Activated CD4-positive, alpha-beta T cell treated with anti-CD3 and anti-CD28 coated beads, Interleukin-10, Interleukin-2, amounts not matched to agents 100 ng/mL and 50 ng/mL, durations not matched to agents 16 hours and 8 hours (primary cell): ENCODE measurements at places on chromosomes 13 and 19.

- no peak for DNase-seq
Measured at GRCh38 chr13:106361621-106362020, 173.8 kb downstream of the EFNB2 start.

GRCh38 chr13:40770934-40771618 lies at the start of gene MRPS31:
MRPS31 (minus strand) TSS chr13:40771190; CDS start chr13:40771136, 54 bp downstream.
- peak; percentile 97 for DNase-seq

DNA sequence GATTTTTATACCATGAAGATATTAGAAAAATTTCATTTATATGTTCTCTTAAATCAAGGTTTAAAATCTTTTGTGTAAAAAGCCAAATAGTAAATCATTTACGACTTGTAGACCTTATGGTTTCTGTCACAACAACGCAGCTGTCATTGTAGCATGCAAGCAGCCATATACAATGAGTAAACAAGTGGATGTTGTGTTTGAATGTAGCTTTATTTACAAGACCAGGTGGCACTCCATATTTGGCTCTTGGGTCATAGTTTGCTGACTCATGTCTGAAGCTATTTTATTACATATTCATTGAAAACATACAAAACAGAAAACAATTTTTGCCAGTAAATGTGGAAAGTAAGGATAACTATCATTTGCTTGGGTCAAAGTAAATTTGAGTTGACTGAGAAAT lies 930.8 kb downstream of the SLITRK5 start:
- no peak for DNase-seq

- no peak for DNase-seq
Measured at GRCh38 chr19:23571175-23571574, 115.8 kb downstream of the ZNF675 start.

- no peak for DNase-seq
Measured at GRCh38 chr13:58318495-58319167, 687.1 kb downstream of the PCDH17 start.

- DNase-seq = no peak
Measured at GRCh38 chr13:83732755-83733154, 149.5 kb downstream of the SLITRK1 start.

DNA sequence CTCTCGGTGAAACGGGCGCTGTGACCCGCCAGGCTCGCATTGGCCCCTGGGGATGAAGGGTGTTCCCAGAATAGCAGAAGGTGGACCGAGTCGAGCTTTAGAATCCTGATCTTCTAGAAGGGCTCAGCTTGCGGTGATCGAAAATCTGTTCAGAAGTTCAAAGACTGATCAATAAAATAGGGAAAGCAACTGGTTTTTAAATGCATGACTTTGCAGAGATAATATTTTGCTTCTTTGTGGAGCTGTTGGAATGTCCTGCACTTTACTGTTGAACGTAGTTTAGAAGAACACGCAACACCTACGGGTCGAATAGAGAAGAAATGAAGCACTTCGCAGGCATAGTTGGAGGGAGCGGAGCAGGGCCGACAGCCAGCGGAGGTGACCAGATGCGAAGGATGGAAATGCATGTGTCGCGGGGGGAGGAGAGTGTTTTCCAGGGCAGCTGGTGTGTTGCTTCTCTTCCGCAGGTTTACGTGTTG lies 766 bp downstream of the CEBPG start:
- peak; percentile 26 for DNase-seq

DNA sequence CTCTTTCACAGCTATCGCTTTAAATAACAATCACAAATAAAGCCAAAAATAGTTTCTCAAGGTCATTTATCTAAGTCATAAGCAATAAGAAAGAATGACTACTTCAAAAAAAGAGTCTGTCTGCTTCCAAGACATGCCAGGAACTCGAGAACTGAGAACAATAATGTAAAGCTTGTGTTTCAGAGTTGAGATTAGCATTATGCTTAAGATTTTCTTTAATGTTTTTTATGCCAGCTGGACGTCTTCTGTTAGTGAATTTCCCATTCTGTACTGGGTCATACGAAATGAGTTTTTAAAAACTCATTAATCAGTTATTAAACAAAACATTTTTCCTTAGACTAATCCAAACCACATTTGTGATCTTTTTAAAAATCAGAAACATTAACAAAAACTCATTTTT lies 3.2 kb upstream of the SPRYD7 start:
- no peak for DNase-seq

- no peak for DNase-seq
Measured at GRCh38 chr13:72998012-72998411, 60.8 kb upstream of the KLF5 start.

DNA sequence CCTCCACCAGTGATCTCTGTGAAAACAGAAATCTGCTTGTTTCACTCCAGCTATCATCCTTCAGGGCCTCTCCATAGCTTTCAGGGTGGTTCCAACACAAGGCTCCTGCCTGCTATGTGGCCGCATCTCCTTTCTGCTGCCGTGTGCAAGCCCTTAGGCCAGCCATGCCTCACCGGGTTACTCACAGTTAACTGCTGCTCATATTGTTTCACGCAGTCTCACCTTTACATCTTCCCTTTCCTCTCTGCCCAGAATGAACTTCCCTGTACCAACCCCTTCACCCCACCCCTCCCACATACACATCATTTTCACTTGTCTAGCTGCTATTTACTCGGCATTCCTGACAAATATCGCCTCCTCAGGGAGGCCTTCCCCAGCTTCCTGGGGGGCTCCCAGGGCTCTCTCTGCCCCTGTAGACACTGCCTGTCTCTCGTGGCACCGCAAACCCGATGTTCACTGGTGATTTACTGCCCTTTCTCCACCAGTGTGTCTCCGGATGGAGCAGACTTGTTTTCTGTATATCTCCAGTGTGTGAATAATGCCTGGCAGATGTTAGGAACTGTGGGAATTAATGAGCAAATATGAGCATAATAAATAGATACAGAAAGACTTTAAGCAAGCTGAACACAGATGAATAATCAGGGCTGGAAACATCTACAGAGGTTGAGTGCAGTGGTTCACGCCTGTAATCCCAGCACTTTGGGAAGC lies 39.3 kb upstream of the GPR183 start:
- DNase-seq = no peak

DNA sequence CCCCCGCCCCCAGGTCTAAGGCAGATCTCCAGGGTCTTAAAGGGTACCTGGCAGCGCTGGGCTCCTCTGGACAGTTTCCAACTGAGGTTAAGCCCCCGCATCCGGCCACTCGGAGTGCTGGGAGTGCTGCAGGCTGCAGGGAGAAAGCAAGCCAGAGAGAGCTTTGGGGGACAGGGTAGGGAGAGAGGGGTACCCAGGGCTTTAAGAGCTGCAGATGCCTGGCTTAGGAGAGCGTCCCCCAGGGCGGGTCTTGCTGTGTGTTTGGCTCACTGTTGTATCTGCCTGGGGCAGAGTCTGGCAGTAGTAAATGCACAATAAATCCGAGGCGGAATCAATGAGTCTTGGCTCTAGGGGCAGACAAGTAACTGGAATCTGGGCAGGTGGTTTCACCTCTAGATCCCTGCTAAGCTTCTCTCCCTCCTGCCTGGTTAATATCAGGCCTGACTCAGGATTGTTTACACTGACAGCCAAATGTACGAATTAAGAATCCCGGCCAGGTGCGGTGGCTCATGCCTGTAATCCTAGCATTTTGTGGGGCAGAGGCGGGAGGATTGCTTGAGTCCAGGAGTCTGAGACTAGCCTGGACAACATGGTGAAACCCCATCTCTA lies 798 bp upstream of the COX6B2 start:
- DNase-seq = no peak

DNA sequence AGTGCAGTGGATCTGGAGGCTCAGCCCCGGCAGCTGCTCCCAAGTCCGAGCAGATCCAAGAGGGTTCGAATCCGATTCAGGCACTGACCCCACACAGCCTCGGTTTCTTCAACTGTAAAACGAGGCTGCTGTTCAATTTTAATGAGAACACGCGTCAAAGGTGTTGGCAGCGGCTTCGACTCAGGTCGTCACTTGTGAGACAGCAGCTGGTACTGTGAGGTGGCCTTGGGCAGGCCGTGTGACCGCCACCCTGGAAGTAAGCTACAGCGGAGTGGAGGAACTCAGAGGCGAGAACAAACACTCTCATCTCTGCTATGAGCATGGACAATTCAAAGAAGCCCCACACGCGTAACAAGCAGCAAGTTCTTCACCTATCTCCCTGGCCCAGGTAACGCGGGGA lies 9.7 kb downstream of the MAP2K2 start:
- DNase-seq = no peak

- no peak for DNase-seq
Measured at GRCh38 chr13:111480976-111481375, 160.5 kb downstream of the TEX29 start.

DNA sequence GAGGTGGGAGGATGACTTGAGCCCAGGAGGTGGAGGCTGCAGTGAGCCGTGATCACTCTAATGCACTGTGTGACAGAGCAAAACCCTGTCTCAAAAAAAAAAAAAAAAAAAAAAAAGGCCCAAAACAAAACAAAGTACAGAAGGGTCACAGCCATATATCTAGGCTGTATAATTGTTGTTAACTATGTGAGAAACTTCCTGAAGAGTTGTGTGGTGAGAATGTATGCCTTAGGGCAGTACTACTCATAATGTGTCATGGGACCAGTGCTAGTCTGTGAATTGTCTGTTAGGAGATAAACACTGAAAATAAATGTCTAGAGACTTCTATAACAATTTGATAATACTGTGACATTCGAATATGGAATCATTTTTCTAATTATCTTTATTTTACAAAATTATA lies 43.1 kb downstream of the PAN3 start:
- no peak for DNase-seq

DNA sequence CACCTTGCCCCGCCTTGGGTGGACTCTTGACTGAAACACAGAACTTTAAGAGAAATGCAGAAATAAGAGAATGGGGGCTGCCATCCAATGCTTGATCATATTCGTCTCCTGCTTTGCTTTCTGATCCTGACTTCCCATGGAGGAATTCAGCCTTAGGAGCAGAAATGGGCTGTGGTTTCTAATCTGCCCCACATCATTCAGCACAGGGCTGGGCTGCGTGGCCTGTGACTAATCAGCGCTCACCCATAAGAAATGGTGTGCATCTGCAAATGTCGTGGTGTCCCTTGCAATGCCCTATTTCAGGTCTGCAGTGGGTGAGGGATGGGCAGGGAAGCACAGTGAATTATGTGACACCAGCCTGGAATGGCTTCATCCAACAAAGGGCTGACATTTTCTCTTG lies 60.7 kb upstream of the URI1 start:
- DNase-seq = no peak

DNA sequence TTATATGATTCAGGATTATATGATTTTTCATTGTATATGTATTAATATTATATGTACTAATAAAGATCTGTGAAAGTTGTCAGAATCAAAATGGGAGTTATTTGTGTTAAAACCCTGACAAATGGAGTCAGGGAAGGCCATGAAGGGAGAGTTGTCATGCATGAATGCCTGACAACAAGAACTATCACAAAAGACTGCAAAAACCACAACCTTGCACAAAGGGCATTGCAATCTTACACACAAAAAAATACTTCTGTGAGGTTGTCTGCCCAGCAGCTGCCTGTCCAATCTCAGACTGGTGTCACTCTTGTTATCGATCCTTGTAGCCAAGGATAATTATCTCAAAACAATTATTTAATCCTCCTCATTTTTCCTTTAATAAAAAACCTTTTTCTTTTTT lies 21.2 kb upstream of the RBM26 start:
- DNase-seq = no peak

GRCh38 chr13:112683581-112683980 lies 6.3 kb upstream of the ATP11A start:
- DNase-seq = no peak
